T-cell (primary cell): ENCODE measurements at places on chromosomes 16 and 17. TPM values are rescaled to one million over a fixed set of nuclear protein-coding genes. Genes with fewer than 3 reads are reported as not detected.

The EMP2 gene
- 0.98 TPM for total RNA-seq

- no peak for DNase-seq
- H3K36me3 ChIP-seq: no peaks in the 10 kb centered on the region
- no peak overlapping the region for H3K27ac ChIP-seq
- no peak overlapping the region for H3K4me3 ChIP-seq
These were observed 4.4 kb upstream of the PVALEF start for GRCh38 chr17:81160747-81161453.

DNA sequence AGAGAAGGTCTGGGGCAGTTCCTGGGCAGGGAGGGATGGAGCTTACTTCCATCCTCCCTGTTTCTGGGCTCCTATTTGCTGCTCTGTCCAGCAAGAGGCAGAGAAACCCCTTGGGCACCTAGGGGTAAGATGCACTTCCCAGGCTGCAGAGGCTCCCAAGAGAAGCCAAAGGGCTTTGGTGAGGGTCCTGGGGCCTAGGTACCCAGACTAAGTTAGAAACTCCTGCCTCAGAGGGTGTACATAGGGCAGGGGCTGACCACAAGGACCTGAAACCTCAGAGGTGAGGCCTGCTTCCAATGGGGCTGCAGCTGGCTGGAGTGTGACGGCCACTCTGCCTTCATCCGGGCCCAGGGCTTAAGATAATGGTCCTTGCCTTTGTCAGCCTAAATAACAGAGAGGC lies 1.6 kb upstream of the ARMC7 start:
- H3K4me3 ChIP-seq: no peak overlapping the region
- peaks cover 10% of the 10 kb centered on the region for H3K4me1 ChIP-seq
- H3K27me3 ChIP-seq: no peaks in the 10 kb centered on the region
- no peaks in the 10 kb centered on the region for H3K36me3 ChIP-seq

- no peaks in the 10 kb centered on the region for H3K36me3 ChIP-seq
- H3K27me3 ChIP-seq: peaks cover 15% of the 10 kb centered on the region
- H3K27ac ChIP-seq: no peak overlapping the region
- H3K4me1 ChIP-seq: no peaks in the 10 kb centered on the region
- H3K4me3 ChIP-seq: no peak overlapping the region
These were observed 35.2 kb upstream of the KIFC3 start for GRCh38 chr16:57837305-57838125.

DNA sequence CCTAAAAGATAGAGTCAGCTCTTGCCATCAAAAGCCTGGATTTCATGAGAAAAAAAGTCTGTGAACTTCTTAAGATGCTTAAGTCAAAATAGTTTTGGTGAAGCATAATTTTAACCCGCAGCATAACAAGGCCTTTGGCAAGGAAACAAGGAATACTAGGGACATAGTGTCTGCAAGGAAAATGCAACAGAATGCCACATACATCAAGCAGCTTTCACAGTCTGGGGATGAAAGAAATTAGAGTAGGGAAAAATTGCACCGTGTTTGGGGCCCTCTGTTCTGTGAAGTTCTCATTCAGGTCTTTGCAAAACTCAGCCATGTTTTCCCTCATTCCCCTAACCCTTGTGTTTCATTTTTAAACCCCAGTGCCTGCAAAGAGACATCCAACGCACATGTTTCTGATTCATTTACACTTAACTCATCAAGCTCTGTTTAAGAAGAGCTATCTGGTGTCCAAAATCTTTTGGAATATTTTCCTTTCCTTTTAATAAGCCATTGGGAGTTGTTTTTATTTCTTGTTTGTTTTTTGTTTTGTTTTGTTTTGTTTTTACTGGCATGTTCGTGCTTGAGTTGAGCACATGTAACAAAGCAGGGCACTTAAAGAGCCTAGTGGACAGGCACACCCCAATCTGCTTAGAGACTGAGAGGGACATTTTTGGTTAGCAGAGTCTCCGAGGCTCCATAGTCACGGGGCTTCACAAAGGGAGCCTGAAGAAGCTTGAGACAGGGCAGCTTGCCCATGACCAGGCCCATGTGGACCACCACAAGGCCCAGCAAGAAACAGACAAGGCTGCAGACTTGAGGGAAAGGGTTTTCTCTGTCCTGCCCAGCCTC lies 116.5 kb downstream of the ANKFN1 start:
- no peaks in the 10 kb centered on the region for H3K27me3 ChIP-seq
- DNase-seq: no peak
- H3K36me3 ChIP-seq: no peaks in the 10 kb centered on the region
- no peak overlapping the region for H3K27ac ChIP-seq
- no peaks in the 10 kb centered on the region for H3K4me1 ChIP-seq
